ENCODE measurements at places on chromosomes 6 and 20.

GRCh38 chr6:170190046-170190445 is 100.8 kb downstream of the DLL1 start:
- DNase-seq, result no peak

GRCh38 chr6:32152769-32153563 is 975 bp upstream of the PPT2 start:
- no peak for DNase-seq

- DNase-seq, result no peak
Measured at GRCh38 chr20:2759143-2759542, 41.3 kb downstream of the CPXM1 start.

DNA sequence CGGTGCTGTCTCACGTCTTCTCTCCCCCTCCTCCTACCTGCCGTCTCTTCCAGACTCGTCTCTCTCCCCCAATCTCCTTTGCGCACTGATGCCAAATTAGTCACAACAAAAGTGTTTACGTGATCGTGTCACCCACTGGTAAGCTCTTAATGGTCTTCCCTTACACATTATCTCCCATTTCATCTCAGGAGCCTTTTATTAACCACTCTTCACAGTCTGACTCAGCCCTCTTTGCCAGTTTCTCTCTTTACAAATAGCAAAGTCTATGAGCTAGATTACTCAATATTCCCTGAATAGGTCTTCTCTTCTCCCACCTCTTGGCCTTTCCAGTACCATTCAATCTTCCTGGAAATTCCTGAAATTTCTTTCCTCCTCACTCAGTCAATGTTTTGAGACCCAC is 247.0 kb downstream of the ESR1 start:
- DNase-seq, result no peak

GRCh38 chr6:92431502-92431901 is 987.9 kb downstream of the EPHA7 start:
- DNase-seq, result no peak

DNA sequence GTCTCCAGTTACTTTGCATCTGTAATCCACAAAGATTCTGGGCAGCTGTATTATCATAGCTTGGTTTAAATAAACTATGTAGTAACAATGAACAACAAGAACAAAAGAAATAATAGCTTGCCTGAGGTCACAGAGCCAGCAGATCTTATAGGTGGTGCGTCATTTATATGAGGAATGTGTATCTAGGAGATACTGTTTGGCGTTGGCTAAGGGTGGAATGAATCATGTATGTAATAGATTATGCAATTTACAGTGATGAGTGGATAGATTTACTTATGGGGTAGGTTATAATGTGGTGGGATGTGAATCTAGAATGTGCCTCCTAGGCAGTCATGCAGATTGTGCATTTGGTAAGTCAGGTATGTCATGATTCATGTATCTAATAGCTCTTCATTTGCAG is 42.8 kb downstream of the HNF4A start:
- DNase-seq, result no peak

DNA sequence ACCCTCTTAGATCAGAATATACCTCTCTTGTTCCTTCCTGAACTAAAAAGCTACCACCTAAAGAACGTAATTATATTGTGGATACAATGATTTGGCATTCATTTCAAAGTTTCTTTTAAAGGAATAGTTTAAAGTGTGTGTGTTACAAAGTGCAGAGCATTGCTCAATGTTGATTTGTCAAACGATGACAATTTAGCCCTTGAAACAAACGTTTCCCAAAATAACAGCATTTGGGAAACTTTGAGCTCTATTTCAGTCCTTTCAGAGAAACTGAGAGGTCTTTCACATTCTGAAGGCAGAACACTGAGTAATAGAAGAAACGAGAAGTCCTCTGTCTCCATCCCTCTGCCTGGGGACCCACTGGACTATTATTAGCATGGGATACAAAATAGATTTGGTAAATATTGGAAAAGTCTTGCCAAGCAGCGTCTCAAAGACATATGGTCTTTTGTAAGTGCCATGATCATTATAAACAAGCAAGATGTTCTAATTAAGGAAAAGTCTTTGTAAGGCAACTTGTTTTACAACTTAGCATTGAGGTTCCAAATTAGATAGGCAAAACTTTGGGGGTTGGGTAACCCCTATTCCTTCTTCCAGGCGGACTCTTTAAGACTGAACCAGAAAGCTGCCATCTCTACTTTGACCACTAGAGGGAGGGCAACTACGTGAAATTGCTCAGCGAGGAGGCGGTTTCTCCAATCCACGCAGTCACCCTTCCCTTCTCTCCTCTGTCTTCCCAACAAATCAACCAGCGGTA is 208.8 kb downstream of the RNF144B start:
- DNase-seq, result no peak

- DNase-seq, result no peak
Measured at GRCh38 chr6:161327360-161327953, 53.6 kb upstream of the AGPAT4 start.

DNA sequence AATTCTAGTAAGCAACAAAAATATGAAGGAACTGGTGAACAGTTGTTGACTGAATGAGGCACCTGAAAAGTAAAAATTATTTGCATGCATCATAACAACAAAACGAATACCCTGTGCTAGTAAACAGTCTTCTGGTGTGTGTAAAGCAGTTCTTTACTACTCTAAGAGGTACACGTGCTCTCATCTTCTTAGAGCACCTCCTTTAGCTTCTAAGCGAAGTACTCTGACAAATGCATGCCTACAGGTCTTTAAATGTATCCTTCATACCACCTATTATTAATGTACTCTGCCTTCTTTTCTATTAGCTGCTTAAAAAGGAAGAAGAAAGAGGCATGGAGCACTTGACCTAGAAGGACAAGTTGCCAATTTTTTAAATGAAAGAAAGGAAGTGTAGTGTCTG is 32.2 kb upstream of the MYB start:
- no peak for DNase-seq

GRCh38 chr20:37755665-37756064 is 61.8 kb downstream of the CTNNBL1 start:
- DNase-seq, result no peak

DNA sequence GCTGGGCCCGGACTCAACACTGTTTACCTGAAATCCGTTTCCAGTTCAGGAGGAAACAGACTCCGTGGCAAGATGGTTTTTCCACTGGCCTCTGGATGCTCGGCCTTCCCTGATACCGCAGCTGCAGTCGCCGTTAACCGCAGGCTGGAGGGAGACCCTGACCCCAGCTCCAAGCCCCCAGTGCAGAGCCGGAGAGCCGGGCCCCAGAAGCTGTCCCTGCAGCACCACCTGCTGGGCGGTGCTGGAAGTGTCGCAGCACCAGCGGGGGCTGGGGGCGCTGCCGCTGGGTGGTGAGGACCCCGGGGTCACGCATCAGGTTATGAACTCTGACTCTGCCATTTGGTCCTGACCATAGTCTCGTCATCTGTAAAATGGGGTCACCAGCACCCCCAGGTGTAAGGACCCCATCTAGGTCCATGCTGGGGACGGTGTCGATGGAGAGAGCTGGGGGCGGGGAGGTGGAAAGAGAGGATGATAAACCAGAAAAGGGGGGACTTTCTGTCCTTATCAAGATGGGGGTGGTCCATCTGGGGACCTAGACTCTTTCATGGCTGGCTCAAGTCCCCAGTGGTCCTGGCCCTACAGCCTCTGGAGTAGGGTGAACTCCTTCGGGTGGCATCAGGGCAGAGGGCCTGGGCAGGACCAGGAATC is 20.8 kb upstream of the CHRNA4 start:
- DNase-seq, result no peak

GRCh38 chr6:170150590-170150945 is 140.3 kb downstream of the DLL1 start:
- DNase-seq, result no peak

- DNase-seq, result no peak
Measured at GRCh38 chr6:34633785-34634184, 62.8 kb downstream of the ILRUN start.

- no peak for DNase-seq
Measured at GRCh38 chr6:157194110-157194509, 129.2 kb downstream of the TMEM242 start.

DNA sequence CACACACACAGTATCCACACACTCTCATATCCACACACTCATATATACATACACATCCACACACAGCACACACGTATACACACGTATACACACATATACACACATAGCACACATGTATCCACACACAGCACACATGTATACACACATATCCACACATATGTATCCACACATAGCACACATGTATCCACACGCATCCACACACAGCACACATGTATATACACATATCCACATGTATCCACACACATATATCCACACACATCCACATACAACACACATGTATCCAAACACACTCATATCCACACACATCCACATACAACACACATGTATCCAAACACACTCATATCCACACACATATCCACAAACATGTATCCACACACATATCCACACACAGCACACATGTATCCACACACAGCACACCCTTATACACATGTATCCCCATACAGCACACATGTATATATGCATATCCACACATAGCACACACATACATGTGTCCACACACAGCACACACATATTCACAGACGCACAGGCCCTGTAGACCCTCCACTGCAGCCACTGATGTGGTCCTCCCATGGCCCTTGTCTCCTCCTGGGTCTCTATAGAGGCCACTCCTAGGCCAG is 172.1 kb downstream of the CDH4 start:
- no peak for DNase-seq

DNA sequence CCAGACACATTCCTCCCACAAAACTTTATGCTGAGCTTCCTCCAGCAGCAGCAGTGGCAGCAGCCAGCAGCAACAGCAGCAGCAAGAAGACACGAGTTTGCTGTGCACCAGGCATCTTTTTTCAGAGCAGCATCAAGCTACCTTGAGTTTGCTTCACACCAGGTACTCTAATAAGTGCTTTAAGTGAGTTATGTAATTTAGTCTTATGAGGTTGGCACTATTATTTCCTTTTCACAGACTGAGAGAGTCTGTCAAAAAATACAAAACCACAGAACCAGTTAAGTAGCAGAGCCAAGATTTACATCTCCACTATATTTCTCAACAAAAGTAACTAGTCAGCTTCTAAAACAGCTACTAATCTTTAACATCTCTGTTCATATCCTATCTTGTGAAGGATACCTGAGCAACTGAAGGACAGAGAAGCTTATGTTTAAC is 23.7 kb downstream of the RANBP9 start:
- DNase-seq, result no peak

DNA sequence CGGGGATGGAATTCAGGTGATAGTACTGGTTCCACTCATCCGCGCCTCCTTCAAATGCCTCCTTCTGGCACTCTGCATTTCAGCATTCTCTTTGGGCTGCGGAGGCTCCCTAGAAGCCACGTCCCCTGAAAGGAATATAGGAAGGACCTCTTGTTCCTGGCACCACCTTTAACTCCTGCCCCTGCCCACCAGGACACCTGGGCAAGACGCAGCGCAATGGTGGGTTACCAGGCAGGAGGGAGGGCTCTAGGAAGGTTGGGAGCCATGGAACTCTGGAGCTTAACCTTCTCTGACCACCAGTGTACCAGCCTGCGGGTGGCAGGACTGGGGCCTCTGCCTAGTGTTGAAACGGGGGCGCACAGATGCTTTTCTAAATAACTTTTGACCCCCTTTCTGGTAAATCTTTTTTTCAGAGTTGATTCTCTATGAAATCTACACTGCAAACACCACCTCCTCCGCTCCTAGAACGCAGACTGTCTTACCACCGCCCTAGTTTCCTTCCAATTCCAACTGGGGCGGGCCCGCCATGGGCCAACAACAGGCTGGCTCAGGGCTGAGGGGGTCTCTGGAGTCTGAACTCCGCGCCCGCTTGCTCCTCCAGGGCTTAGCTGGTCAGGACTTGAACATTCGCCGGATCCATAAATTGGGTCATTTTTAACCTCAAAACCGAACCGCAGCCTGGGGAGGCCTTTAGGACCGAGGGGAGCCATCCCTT is 871 bp upstream of the SYNDIG1 start:
- no peak for DNase-seq
